ENCODE measurements at places on chromosomes 7 and 10. TPM values are rescaled to one million over a fixed set of nuclear protein-coding genes. Genes with fewer than 3 reads are reported as not detected.

DEPP1 gene
- 0.22 TPM for total RNA-seq

ITPRID1 gene
- total RNA-seq = not detected

CCDC172 gene
- not detected for total RNA-seq

- no peak for DNase-seq
Measured at GRCh38 chr7:47249361-47249760, 332.6 kb downstream of the TNS3 start.

RNLS gene
- total RNA-seq = 5.5 TPM

ADAMTS14 gene
- total RNA-seq = 0.15 TPM

CPA5 gene
- 1.0 TPM for total RNA-seq

C7orf33 gene
- total RNA-seq = not detected

NKX6-2 gene
- not detected for total RNA-seq

DNA sequence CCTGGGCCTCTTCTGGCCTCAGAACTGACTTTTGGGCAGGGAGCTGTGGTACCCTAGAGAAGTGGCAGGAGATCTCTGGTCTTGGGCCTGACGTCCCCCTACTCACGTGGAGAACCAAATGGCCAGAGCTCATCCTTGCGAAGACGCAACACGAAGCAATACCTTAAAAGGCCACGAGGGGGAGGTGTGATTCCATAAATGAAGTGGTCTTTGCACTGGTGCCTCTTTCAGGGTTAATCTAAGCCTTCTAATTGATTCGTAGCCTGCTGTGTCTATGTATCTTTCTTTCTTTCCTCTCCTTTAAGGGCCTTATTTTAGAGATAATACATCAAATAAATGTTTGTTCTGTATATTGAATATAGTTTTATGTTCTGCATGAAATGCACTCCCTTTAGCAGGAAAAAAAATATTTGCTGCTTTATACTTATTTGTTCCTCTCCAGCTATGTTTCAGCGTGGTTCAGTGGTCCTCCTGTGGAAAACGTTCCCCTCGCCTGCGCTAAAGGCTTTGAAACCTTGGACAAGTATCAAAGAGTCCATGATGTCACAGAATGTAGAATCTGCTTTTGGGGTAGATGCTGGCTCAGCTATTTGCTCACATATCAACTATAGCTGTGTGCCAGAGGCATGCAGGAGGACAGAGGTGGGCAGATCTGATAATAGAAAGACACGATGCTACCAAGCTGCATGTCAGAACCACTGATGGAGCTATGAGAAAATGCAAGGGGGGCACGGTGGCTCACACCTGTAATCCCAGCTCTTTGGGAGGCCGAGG, 41.0 kb downstream of the STRA8 start:
- DNase-seq = peak; percentile 68

DNA sequence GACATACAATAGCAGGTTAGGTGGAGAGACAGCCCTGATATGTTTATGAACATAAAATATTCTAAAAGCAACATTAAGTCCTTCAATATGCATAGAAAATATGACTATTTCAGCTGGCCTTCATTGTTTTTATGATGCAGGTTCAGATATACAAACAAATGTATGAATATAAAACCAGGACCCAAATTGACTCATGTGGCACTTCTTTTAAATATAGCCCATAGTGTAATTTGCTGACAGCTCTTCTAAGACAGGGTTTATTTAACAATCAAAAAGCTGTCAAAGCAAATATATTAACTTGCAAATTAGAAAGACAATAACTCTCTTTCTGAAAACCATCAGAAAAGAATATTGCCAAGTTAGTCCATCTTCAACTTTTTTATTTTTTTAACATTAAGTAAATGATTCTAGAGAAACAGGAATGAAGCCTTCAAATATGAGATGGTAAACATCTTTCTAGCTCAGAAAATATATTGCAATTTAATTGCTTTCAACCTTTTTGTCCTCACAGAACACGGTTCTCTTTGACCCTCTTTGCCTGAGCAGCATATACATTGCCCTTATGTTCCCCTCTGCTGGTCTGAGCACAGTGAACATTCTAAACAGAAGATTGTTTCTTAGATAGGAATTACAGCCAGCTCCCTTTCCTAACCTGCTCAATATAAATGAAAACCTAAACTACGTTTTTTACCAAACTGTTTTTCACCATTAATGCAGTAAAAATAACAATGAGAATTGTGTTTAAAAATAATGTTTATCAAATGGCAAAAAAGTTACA, 82.8 kb downstream of the CACNA2D1 start:
- DNase-seq = no peak

TMEM273 gene
- total RNA-seq = 45.6 TPM

- DNase-seq = peak; percentile 14
Measured at GRCh38 chr10:87761892-87762291, 56.1 kb downstream of the ATAD1 start.

All from activated T-cell treated with anti-CD3 and anti-CD28 coated beads, Interleukin-2, amount 50 U/mL, for 4 hours (primary cell).